ENCODE measurements at places on chromosomes 1 and 21.

DNA sequence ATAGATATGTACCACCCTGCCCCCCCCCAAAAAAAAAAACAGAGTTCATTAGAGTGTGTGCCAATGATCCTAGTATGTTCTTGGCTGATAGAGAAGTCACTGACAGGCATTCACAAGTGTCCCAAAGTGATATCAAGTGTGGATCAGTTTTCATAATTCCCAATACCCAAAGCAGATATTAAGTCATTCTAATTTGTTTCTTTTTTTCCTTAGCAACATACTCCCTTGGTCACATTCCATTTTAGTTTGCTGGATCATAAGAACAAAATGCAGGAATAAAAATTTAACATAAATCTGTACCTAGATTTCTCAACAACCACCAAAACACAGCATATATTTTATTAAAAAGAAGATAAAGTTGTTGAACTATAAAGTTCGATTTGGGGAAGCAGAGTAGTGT lies 129.8 kb upstream of the PALMD start:
- DNase-seq = no peak

DNA sequence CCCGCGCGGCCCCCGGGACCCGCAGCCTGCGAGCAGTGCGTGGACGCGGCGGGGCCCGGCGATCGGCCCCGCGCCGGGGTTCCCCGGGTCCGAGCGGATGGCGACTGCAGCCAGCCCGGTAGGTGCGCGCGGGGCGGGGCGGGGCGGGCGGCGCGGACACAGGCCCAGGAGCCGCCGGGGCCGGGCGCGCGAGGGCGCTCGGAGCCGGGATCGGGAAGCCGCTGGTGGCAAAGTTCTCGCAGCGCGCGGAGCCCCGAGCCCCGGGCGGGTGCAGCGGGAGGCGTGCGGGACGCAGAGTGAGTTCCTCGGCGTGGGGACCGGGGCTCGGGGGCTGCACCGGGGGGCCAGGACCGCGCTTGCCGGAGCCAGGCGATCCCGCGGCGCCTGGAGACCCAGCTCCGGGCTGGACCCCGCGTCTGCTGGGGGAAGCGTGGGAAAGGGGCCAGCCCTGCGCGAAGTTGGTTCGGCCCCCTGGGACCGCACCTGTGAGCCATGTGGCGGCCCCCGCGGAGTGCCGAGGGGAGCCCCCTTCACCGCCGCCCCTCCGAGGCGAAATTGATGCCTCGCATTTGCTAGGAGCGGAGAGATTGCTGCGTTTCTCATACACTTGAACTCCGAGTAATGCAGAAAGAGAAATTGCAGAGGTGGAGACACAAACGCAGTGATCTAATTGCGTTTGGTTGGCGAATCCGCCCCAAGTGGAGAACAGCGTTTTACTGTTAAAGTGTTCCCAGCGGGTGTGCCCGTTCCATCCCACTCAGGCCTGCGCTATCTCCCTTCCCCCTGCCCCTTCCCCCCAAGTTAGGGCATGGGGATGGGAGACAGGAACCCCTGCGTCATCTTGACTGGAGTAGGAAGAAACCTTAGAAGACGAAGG lies 228.9 kb upstream of the TMEM51 start:
- DNase-seq = peak; percentile 68

DNA sequence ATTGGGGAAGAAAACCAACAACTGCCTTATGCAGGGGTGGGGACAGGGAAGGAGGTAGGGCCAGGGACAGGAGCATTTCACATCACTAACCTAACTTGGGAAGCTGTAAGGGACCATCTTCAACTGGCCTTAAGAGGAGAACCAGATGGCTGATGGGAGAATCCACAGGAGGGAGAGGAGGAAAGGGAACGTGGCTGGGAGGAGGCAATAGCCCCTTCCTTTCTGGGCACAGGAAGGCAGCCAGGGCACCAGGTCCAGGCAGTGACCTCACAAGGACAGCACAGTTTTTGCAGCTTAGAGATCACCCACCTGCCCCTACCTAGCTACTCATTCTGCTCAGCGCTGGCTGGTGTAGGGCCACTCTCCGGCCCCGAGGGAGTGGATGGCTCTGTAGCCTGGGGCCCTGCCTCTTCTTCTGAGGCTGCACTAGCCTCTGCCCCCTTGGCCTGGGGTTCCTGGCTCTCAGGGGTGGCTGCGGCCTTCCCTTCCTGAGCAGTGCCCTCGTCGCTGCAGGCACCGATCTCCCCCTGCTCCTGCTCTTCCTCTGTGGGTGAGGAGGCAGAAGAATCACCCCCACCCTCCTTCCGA lies 1.7 kb downstream of the MARCKSL1 start:
- no peak for DNase-seq

DNA sequence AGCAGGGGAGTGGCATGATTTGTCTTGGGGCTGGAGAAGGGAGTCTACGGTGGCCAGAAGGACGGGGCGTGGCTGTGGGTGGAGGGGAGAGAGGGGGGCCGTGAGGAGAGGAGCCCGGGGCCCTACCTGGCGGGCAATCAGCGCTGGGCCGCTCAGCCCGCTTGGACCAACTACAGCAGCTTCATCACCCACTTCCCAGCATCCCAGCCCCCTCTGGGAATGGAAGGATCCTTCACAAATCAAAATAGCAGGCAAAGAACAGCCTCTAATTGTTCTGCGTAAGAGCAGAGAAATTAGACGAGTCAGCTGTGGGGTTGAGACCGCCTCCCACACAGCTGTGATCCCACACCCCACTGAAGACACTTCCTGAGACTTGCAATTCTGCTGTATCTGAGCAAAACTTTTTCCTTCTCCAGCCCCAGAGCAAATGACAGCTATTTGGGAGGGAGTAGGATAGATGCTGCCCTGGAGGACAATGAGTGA lies 43.5 kb downstream of the OPRD1 start:
- DNase-seq = no peak

DNA sequence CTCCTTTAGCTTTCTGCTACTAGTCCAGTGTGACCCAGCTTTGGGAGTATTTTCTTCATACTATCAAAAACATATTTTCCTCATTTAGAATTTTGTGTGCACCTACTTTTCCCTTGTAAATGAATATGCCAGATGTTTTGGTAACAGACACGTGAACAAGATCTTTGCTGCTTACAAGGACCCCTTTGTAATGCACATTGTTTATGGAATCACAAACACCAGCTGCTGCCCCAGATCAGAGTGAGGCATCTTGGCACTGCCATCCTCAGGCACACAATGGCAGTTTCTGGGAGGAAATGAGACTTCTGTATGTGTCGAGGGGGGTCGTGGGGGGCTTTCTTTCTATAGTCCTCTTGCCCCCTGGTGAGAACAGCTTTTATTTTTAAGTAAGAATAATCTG lies 115.7 kb downstream of the RGL1 start:
- no peak for DNase-seq

DNA sequence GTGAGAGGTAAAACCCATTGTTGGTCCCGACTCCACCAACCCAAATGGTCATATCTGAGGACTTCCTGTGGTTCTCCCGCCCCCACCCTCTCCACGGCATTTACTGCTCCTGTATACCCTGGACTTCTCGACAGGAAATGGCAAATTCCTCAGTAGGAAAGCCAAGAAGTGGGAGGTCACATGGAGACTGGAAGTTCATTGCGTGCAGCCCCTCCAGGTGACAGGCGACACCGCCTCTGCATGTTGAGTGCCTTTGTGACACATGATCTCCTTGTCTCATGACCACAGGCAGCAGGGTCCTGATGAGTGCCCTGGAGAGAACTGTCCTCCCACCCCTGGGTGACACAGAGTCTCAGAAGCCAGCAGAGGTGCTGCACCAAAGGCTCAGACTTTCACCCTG lies 24.2 kb downstream of the ERG start:
- DNase-seq = no peak

- peak; percentile 83 for DNase-seq
Measured at GRCh38 chr1:36223381-36223995, 755 bp upstream of the THRAP3 start.

GRCh38 chr21:42781971-42782722 lies 97.2 kb downstream of the WDR4 start:
- DNase-seq = no peak

- no peak for DNase-seq
Measured at GRCh38 chr1:219712506-219712905, 99.6 kb upstream of the ZC3H11B start.

GRCh38 chr1:156226782-156227181 lies 14.0 kb downstream of the PMF1 start:
- DNase-seq = no peak

- no peak for DNase-seq
Measured at GRCh38 chr1:180130651-180131050, 24.0 kb upstream of the QSOX1 start.

GRCh38 chr1:232307296-232308017 lies 322.5 kb downstream of the SIPA1L2 start:
- DNase-seq = peak; percentile 5

DNA sequence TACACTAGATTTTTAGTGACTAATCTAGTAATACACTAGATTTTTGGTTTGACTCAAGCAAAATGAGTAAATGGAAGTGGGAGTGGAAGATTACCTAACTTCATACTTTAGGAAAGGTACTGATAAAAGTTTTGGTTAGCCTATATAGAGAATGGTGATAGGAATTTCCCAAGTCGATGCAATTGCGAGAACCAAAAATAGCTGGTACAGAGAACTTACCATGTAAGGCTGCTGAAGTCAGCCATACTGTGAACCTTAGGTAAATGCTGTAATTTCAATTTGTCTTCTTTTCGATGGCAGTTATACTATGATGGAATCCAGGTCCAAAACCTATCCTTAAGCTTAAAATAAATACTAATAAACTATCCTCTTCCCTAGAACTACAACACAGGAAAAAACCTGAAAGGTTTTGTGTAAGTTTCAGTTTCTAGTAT lies 4.6 kb downstream of the PNRC2 start:
- no peak for DNase-seq

DNA sequence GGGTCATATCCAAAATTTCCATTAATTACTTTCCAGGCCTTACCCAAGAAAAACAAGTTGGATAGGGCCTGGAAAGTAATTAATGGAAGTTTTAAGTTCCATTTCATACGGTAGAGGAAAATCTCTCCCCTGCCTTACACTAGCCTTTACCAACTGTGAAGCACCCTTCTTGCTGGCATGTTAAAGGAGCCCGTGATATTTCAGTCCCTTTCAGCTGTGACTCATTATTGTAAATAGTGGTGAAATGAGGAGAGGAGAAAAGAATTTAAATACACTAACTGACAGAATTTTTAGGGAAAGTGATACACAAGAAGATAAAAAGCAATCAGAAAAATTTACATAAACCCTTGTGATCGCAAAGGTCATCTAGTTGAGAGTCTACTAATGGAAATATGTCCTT lies 20.3 kb upstream of the KAZN start:
- no peak for DNase-seq

- no peak for DNase-seq
Measured at GRCh38 chr1:40432644-40433390, 17.5 kb upstream of the ZFP69B start.

DNA sequence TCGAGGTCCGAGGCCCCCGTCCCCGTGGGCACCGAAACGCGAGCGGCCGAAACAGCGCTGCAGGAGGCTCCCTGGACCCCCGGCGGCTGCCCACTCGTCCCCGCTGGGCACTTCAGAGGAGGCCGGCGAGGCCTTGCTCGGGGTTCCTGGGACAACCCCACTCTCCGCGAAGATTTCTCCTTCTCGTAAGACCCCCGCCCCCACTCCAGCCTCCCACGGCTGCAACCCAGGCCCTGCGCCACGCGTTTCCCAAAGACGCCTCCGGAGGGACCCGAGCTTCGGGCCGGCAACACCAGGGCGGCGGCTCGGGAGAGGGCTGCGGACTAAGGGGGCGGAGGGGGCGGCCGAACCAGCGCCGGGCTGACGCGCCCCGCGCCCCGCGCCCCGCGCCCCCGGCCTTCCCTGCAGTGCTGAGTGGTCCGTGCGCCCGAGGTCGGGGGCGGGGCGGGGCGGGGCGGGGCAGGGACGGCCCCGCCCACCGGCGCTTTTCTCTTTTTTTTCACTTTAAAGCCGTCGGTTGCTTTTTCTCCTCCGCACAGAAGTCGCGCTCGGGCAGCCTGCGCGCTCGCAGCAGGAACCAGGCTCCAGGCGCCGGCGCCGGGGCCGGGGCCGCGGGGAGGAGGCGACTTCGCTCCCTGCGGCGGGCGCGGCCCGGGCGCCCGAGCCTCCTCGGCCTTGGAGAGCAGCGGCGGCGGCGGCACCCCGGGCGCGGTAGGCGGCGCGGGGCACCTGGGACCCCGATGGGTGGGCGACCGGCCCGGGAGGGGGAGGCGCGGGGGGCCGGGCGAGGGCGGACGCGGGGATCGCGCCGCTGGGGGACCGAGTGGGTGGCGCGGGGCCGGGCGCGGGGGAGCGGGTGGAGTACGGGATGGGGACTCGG lies at the start of gene SPSB1:
SPSB1 (plus strand) TSS at position 534 of the 880 bp plus-strand sequence. CDS start 62,998 bp downstream, outside the sequence.
- peak; percentile 79 for DNase-seq

GRCh38 chr1:162168261-162168660 lies 98.8 kb downstream of the NOS1AP start:
- DNase-seq = no peak

DNA sequence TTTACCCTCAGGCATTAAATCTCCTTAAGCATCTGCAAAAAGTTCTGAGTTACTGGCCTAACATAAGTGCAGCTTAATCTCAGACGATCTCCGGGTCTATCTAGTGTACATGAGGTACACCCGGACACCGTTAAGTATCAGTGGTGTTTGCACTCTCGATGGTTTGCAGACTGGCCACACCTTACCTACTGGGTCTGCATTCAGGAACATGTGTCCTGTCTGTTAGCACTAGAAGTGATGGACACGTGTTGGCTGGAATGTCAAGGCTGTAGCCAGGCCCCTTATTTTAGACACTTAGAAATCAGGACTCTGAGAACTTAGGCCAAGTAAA lies 783 bp upstream of the AGL start:
- DNase-seq = no peak

- no peak for DNase-seq
Measured at GRCh38 chr1:56077206-56077605, 502.2 kb downstream of the PLPP3 start.

- DNase-seq = peak; percentile 64
Measured at GRCh38 chr1:50570066-50570468, 146.8 kb upstream of the DMRTA2 start.

GRCh38 chr21:20971296-20971921 lies 26.8 kb upstream of the NCAM2 start:
- peak; percentile 56 for DNase-seq

GRCh38 chr21:45029948-45030681 lies 44.3 kb upstream of the ADARB1 start:
- DNase-seq = no peak

GRCh38 chr1:226679853-226680516 lies 59.1 kb downstream of the ITPKB start:
- peak; percentile 65 for DNase-seq

- no peak for DNase-seq
Measured at GRCh38 chr1:16289959-16290358, 53.0 kb upstream of the CPLANE2 start.
